ENCODE measurements at places on chromosomes 12 and 14.
A peak's percentile ranks its signal among the peaks of the same experiment; 100 is the strongest.

- H3K4me1 ChIP-seq = peaks cover 51% of the 10 kb centered on the region
- DNase-seq = peak; percentile 65
- H3K27ac ChIP-seq = peak overlapping the region; percentile 89
- H3K36me3 ChIP-seq = no peaks in the 10 kb centered on the region
These were observed 2.6 kb downstream of the ITPK1 start for GRCh38 chr14:93112891-93113677.

- no peaks in the 10 kb centered on the region for H3K4me1 ChIP-seq
- DNase-seq = no peak
- peaks cover 2% of the 10 kb centered on the region for H3K27me3 ChIP-seq
- no peak overlapping the region for H3K4me3 ChIP-seq
- H3K36me3 ChIP-seq = no peaks in the 10 kb centered on the region
These were observed 41.4 kb upstream of the NINJ2 start for GRCh38 chr12:704516-705242.

DNA sequence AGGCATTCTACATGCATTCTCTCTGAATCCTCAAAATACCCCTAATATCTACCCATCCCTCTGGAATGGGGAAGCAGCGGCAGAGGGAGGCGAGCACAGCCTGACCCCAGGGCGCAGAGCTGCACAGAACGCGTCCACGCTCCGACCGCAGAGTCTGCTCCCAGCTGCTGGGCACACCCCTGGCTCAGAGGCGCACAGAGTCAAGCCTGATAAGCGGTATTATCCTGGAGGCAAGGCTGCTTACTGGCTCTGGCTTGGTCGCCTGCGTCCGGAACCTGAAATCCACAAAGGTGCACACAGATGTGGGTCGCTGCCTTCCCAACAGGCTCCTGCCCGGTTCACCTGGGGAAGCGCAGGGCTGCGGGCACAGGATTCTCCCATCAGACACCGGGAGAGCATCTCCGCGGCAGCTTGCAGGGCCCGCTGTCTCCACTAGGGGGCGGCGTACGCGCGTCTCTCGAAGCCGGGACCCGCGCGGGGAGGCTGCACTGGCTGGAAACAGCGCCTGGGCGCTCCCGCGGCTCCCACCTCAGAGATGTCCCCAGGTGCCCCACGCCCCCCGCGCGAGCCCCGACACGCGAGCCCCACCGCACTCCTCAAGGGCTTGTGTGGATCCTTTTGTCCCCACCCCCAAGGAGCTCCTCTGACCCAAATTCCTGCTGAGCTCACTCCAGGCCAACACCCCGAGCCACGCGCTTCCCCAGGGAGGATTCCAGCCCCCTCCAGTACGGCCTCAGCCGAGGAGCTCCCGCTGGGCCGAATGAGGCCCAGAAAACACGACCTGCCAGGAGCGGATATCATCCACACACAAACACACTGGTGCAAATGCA is 120.1 kb upstream of the FZD10 start:
- H3K27me3 ChIP-seq = peaks cover 19% of the 10 kb centered on the region
- no peak overlapping the region for H3K4me3 ChIP-seq
- no peak overlapping the region for H3K27ac ChIP-seq
- no peaks in the 10 kb centered on the region for H3K4me1 ChIP-seq

- H3K36me3 ChIP-seq = no peaks in the 10 kb centered on the region
- no peaks in the 10 kb centered on the region for H3K4me1 ChIP-seq
- H3K27me3 ChIP-seq = no peaks in the 10 kb centered on the region
These were observed 510.8 kb downstream of the TMTC2 start for GRCh38 chr12:83197483-83197914.

- DNase-seq = no peak
- no peaks in the 10 kb centered on the region for H3K36me3 ChIP-seq
- H3K27me3 ChIP-seq = no peaks in the 10 kb centered on the region
- H3K4me1 ChIP-seq = peaks cover 21% of the 10 kb centered on the region
- H3K27ac ChIP-seq = peak overlapping the region; percentile 12
- no peak overlapping the region for H3K4me3 ChIP-seq
These were observed 9.7 kb upstream of the ANKLE2 start for GRCh38 chr12:132771126-132771838.

DNA sequence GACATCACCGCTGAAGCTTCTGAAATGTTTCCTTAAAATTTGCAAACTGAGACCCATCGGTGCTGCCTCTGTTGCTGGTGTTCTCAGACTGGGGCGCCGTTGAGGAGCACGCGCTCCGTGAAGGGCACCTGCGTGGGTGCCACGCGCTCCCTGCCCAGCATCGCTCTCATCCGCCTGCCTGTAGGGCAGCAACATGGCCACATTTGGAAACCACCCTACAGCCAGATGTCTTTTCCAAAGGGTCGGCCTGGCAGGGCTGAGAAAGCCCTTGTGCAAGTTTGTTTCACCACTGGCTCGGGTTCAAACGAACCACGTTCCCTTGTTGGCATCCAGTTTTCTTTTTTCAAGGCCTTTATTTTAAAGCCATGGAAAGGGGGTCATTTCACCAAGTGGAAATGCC is 13.9 kb downstream of the ADGRD1 start:
- H3K27me3 ChIP-seq = no peaks in the 10 kb centered on the region
- H3K4me3 ChIP-seq = no peak overlapping the region
- no peak for DNase-seq
- H3K4me1 ChIP-seq = no peaks in the 10 kb centered on the region

GRCh38 chr14:31371646-31372045 is 48.7 kb downstream of the HEATR5A start:
- peaks cover 18% of the 10 kb centered on the region for H3K36me3 ChIP-seq
- peak overlapping the region; percentile 29 for H3K27ac ChIP-seq
- no peak overlapping the region for H3K4me3 ChIP-seq
- no peak for DNase-seq
- no peaks in the 10 kb centered on the region for H3K27me3 ChIP-seq

DNA sequence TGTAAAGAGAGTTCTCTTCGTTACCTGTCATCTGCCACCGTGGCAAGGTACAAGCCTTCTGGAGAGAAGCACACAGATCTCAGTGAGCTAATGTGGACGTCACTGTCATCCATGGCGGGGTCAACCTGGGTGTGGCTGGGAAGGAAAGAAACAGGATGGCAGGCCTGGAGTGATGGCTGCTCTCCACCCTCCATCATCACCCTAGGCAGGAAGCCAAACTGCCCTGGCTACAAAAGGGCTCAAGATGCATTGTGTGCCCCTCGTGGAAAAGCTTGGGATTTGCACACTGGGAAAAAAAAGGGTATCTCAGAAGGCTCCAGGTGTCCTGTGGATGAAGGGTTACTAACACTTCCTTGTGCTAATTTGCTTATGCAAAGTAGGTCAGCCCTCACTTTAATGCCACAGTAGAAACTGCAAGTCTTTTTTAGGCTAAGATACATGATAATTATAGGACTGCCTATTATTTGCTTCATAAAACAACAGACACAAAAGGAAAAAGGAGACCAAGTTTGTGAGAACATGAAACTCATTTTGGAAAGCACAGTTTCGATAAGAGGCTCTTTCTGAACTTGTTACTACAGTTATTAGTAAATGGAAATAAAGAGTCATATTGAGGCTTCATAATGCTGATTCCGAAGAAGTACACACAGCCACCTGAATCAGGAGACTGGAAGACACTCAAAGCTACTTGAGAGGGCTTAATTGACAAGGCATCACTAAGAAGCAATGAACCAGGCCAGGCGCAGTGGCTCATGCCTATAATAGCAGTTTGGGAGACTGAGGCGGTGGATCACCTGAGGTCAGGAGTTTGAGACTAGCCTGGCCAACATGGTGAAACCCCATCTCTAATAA is 18.9 kb downstream of the RFC5 start:
- H3K4me3 ChIP-seq = no peak overlapping the region
- H3K4me1 ChIP-seq = no peaks in the 10 kb centered on the region
- peak overlapping the region; percentile 36 for H3K27ac ChIP-seq
- H3K27me3 ChIP-seq = no peaks in the 10 kb centered on the region

DNA sequence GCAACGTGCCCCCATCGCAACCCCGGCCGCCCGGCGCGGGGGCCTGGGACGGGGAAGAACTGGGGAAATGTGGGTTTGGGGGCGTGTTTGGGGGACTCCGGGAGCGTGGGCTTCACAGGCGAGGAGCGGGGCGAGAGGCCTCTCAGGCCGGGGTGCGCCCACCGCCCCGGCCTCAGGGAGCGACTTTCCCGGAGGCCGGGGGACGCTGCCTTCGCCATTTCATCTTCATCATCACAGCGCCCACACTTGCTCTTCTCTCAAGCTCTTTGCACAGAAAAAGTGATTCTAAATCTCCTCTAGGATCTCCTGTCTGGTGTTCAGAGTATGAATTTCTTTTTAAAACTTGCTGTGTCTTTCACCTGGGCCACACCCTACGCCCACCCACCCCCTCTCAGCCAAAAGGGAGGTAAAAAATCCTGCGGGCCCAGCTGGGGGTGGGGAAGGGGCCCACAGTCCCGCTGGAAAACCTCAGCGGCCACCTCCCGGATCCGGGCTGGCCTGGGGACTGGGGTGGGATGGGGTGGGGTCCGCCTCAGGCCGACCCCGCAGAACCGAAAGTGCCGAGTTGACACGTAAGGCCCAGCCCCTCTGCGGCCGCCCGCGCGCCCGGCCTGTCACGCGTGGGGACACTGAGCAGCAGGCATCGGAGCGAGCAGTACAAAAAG is 7.4 kb downstream of the CDKN1B start:
- peak overlapping the region; percentile 93 for H3K27ac ChIP-seq
- H3K4me3 ChIP-seq = peak overlapping the region; percentile 92
- H3K27me3 ChIP-seq = peaks cover 32% of the 10 kb centered on the region
- peaks cover 79% of the 10 kb centered on the region for H3K4me1 ChIP-seq
- H3K36me3 ChIP-seq = peaks cover 20% of the 10 kb centered on the region

GRCh38 chr12:65602610-65603295 is 221.5 kb upstream of the HMGA2 start:
- peaks cover 2% of the 10 kb centered on the region for H3K4me1 ChIP-seq
- H3K36me3 ChIP-seq = no peaks in the 10 kb centered on the region
- no peak overlapping the region for H3K4me3 ChIP-seq
- H3K27ac ChIP-seq = no peak overlapping the region
- peak; percentile 19 for DNase-seq

GRCh38 chr12:92055877-92056276 is 89.8 kb downstream of the BTG1 start:
- H3K27me3 ChIP-seq = peaks cover 3% of the 10 kb centered on the region
- H3K27ac ChIP-seq = no peak overlapping the region
- H3K36me3 ChIP-seq = peaks cover 6% of the 10 kb centered on the region

DNA sequence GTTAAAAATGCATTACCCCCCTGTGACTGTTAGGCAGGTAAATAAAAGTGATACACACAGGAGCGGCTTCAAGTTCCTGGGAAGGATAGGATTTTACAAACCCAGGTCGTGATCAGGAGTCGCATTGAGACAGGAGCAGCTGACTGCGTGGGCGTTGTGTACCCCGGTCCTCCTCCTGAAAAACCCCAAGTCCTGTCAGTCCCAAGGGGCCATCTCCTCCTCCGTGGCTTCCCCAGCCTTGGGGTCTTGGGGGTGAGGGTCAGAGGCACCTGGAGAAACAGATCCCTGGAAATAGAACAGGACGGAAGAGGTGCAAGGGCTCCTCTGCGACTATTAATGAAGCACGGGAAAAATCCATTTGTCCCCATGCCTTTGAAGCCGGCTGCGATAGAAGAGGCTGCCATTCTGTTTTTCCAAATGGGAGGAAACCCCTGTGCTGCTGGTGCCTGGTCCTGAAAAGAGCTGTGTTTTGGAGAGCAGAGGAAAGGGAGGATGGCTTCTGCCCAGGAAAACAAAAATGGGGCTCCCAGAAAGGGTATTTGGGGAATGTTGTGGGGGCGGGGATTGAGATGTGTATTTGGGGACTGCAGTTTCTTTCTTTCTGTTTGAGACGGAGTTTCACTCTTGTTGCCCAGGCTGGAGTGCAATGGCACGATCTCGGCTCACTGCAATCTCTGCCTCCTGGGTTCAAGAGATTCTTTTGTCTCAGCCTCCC is 143.1 kb downstream of the ZNF664 start:
- H3K36me3 ChIP-seq = no peaks in the 10 kb centered on the region
- H3K4me1 ChIP-seq = no peaks in the 10 kb centered on the region
- H3K4me3 ChIP-seq = no peak overlapping the region

DNA sequence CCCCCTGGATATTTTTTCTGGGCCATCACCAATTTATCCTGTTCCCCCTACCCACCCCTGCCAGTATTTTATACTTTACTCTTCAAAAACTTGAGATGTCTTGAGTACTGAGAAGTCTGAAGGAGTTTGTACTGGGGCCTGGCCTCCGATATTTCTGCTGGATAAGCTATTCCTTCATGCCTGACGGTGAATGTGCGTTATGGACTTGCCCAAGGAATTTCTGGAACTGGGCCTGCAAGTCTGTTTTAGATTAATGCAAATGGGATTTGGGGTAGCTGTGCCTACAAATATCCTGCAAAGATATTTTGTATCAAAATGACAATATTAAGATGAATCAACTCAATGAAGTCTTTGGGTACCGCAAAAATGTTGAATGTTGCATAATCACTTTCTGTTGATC is at the start of gene PTCSC3:
PTCSC3 (minus strand) TSS at position 199 of the 400 bp plus-strand sequence.
- H3K36me3 ChIP-seq = no peaks in the 10 kb centered on the region
- H3K27me3 ChIP-seq = peaks cover 2% of the 10 kb centered on the region
- H3K4me3 ChIP-seq = no peak within 1 kb of the TSS
- H3K4me1 ChIP-seq = no peaks in the 10 kb centered on the region

DNA sequence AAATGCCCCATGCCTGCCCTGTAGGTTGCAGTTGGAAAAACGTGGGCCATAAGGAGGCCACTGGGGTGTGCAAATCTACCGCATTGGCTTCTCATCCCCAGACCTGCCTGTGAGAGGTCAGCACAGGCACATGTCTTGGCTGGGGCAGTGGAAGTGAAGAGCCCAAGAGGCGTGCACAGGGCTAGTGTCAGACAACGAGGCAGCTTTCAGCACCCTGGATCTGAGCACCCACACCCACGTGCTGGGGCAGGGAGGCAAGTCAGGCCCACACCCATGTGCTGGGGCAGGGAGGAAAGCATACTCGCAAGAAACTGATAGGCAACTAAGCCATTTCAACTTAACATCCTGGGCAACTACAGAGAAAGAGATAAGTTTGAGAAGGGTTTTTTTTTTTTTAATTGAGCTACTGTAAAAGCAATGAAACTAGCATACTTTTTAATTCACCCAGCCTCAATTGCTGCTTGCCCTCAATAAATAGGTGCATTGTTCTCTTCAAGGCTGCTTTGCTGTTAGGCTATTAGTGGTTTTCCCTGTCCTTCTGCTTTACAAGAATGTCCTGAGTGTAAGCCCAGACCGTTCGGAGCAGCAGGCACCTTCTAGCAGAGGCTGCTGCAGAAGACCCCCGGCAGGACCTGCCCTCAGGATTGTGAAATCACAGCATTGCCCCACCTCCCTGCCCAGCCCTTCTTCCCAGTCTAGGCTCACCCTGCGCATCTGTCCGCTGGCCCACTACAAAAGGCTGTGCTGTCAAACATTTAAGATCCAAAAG is 355.3 kb upstream of the FKBP4 start:
- H3K36me3 ChIP-seq = no peaks in the 10 kb centered on the region
- H3K27me3 ChIP-seq = no peaks in the 10 kb centered on the region
- H3K27ac ChIP-seq = no peak overlapping the region
- no peak overlapping the region for H3K4me3 ChIP-seq
- no peaks in the 10 kb centered on the region for H3K4me1 ChIP-seq
- no peak for DNase-seq

DNA sequence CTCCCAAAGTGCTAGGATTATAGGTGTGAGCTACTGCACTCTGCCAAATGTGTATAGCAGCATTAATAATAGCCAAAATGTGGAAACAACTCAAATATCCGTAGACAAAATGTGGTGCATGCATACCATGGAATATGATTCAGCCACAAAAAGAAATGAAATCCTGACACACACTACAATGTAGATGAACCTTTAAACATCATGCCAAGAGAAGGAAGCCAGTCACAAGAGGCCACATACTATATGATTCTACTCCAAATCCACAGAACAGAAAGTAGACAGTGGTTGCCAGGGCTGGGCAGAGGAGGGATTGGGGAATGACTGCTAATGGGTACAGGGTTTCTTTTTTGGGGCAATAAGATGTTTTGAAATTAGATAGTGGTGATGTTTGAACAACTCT is 7.7 kb upstream of the TMED2 start:
- no peak for DNase-seq
- H3K27ac ChIP-seq = no peak overlapping the region
- H3K4me1 ChIP-seq = no peaks in the 10 kb centered on the region
- H3K27me3 ChIP-seq = peaks cover 1% of the 10 kb centered on the region
- H3K4me3 ChIP-seq = no peak overlapping the region

Measured in immature natural killer cell (primary cell).